ENCODE measurements at places on chromosomes 3 and 15.

DNA sequence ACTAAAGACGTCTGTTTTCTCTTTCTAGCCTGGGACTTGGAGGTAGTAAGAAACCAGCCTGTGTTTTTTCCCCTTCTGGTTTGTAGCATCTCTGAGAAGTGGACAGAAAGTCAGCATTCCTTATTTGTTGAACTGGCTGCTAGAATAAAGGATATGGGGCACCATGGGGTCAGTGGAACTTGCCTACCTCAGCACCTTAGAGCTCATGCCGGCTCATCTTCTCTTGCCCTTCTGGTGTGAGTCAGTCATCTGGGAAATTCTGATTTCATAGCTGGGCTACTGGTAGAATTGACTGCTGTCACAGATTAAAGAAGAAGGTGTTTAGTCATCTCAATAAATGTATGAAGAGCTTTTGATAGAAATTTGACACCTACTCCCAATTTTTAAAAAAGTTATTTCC is 202.7 kb upstream of the TOPAZ1 start:
- no peak for DNase-seq

- DNase-seq, result peak; percentile 88
Observed at GRCh38 chr15:40928821-40929659, at the start of gene DLL4. Gene DLL4 (plus strand): TSS chr15:40929340. CDS start chr15:40929669, 329 bp downstream.

- DNase-seq, result no peak
Observed at GRCh38 chr3:152362086-152362485, 93.4 kb downstream of the MBNL1 start.

DNA sequence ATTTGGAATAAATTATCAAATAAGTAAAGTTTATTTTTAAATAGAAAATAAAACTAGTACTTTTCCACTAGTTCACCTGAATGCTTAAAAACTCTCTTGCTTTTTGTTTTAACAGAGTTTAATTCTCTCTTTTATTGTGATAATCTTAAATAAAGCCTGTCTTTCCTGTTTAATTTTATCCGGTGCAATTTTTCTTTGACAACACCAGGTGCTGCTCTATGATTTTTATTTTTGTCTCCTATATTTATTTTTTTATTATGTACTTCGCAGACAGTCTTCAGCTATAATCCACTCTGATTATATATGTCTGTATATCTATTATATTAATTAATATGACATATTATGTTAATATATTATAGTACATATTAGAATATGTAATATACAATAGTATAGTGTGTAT is 1293.0 kb upstream of the EPHA6 start:
- no peak for DNase-seq

GRCh38 chr3:144744473-144744872 is 772.9 kb downstream of the DIPK2A start:
- DNase-seq, result no peak

DNA sequence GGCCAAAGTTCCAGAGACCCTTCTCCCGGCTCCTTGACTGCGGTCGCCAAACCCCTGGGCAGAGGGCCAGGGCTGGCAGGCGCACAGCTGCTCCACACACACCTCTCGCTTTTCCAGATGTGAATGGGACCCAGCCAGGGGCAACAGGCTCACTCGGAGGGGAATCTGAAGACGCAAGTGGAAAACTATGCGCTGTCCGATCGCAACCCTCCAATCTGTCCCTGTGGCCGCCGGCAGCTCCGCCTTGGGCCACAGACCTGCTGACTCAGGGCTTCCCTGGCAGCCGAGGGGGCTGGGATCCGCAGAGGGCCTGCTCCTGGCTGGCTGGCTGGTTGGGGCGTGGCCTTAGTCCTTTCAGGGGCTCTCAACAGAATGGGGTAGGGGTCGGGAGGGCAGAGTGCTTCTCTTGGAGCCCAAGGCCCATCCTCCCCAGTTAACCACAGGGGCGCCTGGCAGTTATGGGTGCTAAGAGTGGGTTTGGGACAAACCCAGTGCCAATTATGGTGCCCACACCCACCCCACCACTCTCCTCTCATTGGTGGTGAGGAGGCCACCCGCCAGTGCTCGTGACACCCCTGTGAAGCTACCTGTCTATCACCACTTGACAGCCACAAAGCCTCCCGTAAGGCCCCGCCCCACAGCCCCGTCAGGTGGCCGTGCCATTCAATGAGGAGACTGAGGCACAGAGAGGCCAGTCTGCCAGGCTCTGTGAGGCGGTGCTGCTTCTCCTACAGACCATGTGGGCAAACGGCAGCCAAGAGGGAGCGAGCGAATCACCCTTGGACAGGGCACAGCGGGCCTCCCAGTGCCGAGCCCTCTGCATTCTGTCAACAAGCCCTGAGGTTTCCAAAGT is 53.8 kb downstream of the IQSEC1 start:
- peak; percentile 52 for DNase-seq

- DNase-seq, result peak; percentile 18
Observed at GRCh38 chr15:95946926-95947325, 383.6 kb upstream of the NR2F2 start.

DNA sequence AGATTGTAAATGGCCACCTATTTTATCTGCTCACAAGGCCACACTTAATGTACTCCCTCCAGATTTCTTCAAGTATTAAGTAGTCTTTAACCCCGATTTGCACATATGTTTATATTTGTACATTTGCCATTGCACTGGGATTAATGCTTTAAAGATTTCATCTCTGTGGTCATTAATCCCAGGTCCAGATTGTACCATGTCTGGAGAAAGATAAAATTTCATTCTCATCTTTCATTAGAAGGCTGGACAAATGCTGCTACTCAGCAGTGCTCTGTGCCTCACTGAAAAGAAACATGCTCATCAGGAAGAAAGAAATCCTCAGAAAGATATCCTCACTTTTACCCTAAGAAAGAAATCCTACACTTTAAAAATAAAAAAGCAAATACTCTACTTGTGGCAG is 62.5 kb upstream of the LRRC3B start:
- no peak for DNase-seq

GRCh38 chr3:193712938-193713337 is 119.9 kb downstream of the OPA1 start:
- DNase-seq, result no peak

DNA sequence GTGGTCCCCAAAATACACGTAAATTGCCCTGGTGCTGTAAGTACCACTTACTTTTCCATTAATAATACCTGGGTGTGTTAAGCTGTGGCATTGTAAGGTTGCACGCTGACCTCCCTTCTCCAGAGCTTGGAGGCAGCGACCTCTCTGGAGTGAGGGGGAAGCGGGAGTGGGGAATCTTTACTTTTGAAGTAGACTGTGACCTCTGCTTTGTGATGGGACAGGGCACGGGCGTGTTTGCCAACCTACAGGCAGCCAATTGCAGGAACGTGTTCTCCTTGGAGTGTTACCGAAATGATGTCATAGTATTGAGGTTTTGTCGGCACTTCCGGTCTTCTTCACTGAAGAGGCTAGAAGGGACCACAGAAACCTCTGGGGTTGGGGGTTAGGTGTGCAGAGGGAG is 227.3 kb upstream of the C2CD4B start:
- DNase-seq, result no peak

- DNase-seq, result peak; percentile 38
Observed at GRCh38 chr3:58630076-58630709, 36.4 kb downstream of the FAM3D start.

DNA sequence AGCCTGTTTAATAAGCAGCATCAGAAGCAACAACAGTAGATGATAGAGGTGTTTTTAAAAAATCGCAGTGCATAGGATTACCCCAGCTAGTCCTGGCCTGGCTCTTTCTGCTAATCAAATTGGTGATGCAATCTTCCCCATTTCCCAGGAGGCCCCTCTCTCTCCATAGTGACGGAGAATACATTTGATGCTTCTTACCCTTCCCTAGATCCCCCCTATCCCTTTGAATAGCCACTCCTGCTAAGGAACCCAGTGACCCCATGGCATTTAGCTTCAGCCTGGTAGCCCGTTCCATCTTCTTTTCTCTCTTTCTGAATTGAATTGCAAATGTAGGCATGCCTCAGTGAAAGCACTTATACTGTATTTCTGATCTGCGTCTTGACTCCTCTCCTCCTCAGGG is 223.6 kb upstream of the GAP43 start:
- DNase-seq, result no peak

DNA sequence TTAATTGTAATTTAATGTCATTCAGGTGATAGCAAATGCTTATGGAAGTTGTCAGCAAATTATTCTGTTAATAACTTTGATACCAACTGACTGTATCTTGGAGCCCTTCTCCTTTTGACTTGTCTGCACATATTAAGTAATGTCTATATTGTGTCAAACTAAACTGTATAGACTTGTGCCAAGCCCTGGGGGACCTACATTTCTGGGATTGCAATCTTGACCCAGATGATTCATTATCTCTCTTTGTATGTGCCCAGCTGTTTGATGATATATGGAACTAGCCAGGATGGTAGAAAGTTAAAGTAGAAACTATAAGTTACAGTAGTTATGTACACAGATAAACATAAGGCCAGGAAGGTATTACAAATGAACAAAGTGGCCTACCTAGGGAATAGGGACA is 402.8 kb upstream of the RARB start:
- DNase-seq, result no peak

GRCh38 chr3:28575100-28575745 is 226.6 kb upstream of the AZI2 start:
- DNase-seq, result peak; percentile 65

GRCh38 chr3:106421909-106422308 is 553.1 kb upstream of the CBLB start:
- no peak for DNase-seq

- no peak for DNase-seq
Observed at GRCh38 chr15:29891096-29891457, 68.8 kb upstream of the TJP1 start.

DNA sequence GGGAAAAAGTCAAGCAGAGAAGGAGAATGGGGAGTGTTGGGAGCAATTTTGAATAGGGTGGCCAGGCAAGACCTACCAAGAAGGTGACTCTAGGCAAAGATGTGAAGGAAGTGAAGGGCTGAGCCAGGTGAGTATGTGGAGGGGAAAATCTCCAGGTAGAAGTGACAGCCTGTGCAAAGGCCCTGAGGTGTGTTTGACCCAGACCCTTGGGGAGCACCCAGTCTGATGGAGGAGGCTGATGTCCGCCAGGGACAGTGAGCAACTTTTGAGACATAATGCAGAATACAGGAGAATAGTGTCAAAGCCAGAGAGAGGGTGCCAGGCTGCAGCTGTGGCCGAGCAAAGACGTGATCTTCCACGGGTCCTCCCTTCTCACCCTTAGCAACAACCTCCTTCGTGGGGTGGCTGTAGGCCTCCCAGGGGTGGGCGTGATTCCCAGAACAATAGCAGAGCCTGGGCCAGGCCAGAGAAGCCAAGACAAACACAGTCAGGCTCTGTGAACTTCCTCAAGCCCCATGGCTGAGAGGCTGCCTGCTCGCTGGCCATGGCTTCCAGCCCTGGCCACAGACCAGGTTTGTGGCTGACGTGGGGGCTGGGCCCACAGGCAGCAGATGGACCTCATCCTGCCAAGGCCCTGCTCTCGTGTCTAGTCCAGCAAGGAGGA is 58.1 kb downstream of the SLC6A6 start:
- peak; percentile 53 for DNase-seq

GRCh38 chr3:197432384-197433127 is 123.2 kb downstream of the BDH1 start:
- DNase-seq, result no peak

GRCh38 chr3:54856271-54856670 is 71.6 kb downstream of the LRTM1 start:
- DNase-seq, result no peak

DNA sequence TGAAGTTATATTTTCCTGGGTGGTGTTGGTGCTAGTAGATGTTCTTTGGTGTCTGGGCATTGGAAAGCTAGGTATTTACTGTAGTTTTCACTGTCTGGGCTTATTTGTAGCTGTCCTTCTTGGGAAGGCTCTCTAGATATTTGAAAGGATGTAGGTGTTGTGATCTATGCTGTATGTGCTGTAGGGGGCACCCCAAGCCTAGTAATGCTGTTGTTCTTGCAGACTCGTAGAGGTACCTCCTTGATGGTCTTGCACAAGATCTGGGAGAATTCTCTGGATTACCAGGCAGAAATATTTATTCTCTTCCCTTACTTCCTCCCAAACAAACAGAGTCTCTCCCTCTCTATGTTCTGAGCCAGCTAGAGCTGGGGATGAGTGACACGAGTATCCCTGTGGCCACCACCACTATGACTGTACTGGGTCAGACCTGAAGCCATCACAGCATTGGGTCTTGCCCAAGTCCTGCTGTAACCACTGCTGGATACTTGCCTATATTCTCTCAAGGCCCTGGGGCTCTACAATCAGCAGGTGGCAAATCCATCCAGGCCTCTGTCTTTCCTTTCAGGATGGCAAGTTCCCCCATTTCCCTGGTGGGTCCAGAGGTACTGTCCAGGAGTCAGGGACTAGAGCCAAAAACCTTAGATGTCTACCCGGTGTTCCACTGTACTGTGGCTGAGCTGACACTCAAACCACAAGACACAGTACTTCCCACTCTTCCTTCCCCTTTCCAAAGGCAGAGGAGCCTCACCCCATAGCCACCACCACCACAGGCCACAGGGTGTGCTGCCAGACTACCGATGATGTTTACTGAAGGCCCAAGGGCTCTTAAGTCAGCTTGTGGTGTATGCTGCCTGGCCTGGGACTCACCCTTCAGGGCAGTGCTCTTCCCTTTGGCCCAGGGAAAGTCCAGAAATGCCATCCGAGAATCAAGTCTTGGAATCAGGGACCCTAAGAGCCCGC is 195.2 kb upstream of the DPPA4 start:
- DNase-seq, result no peak

- no peak for DNase-seq
Observed at GRCh38 chr3:78801926-78802561, 965.8 kb downstream of the ROBO1 start.

DNA sequence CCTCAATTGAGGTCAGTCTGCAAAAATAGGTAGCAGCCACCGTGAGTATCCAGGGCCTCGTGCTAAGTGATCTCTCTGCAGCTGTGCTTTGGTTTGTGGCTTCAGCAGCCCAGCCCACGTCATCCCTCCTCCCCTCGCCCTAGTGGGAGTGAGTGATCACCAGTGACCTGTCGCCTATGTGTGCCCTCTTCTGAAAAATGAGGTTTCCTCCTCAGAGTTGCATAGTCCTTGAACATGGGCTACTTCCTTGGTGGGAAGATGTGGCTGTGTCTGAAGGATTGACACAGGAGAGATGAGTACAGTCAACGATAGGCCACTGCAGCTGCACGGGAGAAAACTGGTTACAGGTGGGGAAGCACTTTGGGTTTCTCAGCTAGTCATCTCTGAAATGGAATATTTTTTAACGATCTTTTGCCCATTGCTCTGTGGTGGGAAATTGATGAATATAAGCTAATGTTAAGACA is 144.8 kb upstream of the BHLHE40 start:
- DNase-seq, result no peak
